Activated CD4-positive, alpha-beta T cell treated with anti-CD3 and anti-CD28 coated beads, Interleukin-2, amount 10 ng/mL, durations not matched to agents 24 days and 14 days (primary cell): ENCODE measurements at places on chromosomes 2 and 18. TPM values are rescaled to one million over a fixed set of nuclear protein-coding genes. Genes with fewer than 3 reads are reported as not detected.

GDF7 gene
- 0.26 TPM in 2 replicates for total RNA-seq

ARHGAP28 gene
- total RNA-seq: not detected in 2 replicates

LINC00305 gene
- total RNA-seq: not detected in 2 replicates

KCNG3 gene
- 0.12 and 0.26 TPM in 2 replicates for total RNA-seq

EDAR gene
- total RNA-seq: 0.56 and 0.62 TPM in 2 replicates

CHRNG gene
- not detected in 2 replicates for total RNA-seq

GRCh38 chr2:9805435-9806297 is 37.6 kb upstream of the TAF1B start:
- no peak for DNase-seq

GRCh38 chr2:240705204-240705791 is 13.6 kb downstream of the AQP12A start:
- peak; percentile 68 for DNase-seq

DNA sequence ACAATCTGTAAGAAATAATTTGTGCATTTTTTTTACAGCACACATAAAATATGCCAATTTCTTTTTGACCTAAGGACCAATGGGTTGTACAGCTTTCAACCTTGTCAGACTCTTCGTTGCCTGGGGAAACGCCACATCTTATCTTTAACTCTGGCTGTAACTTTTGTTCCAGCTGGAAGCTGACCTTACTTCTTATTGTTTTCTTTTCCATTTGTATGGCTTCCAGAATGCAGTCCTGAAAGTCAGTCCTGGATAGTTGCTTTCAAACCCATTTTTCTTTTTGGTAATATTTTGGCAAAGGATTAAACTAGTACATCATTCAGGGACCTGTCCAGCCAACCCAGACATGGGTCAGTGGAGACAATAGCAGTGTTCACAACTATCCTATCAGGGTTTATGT is 686.5 kb upstream of the CDH2 start:
- no peak for DNase-seq

DNA sequence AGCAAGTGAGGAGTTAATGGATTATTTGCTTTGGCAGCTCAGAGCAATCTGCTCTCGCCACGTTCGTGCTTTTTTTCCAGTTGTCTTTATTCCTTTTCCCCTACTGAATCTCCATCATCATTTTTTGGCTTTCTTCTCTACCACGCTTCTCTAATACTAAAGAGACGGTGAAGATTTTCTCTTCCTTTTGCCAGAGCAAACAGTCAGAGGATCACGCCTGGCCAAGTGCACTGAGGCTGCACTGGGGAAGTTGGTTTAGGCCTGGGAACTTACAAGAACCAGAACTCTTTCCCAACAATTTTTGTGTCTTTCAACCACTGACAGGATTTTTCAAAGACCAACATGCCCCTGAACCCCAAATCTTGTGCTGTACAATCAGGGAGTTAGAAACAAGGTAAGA is 172.3 kb downstream of the PID1 start:
- no peak for DNase-seq

- DNase-seq: no peak
These were observed 8.8 kb upstream of the DDX1 start for GRCh38 chr2:15582710-15583357.

GRCh38 chr2:231280846-231281245 is 82.4 kb downstream of the ARMC9 start:
- DNase-seq: no peak

- no peak for DNase-seq
These were observed 4.4 kb downstream of the MAP4K3 start for GRCh38 chr2:39432701-39433100.

GRCh38 chr18:34609986-34610648 is 100.0 kb upstream of the DTNA start:
- no peak for DNase-seq

- DNase-seq: no peak
These were observed 119.5 kb downstream of the CCDC148 start for GRCh38 chr2:158337018-158337417.

GRCh38 chr2:228654707-228655106 is 473.2 kb upstream of the SPHKAP start:
- DNase-seq: no peak
